ENCODE measurements at places on chromosomes 6 and 20.

- no peak for DNase-seq
These were observed 727.6 kb downstream of the PTPRT start for GRCh38 chr20:42461965-42462593.

- no peak for DNase-seq
These were observed 71.1 kb downstream of the HDDC2 start for GRCh38 chr6:125230674-125231073.

- DNase-seq: no peak
These were observed 286.7 kb upstream of the SPTLC3 start for GRCh38 chr20:12722091-12722490.

- DNase-seq: no peak
These were observed 159.9 kb downstream of the CD83 start for GRCh38 chr6:14277405-14277930.

DNA sequence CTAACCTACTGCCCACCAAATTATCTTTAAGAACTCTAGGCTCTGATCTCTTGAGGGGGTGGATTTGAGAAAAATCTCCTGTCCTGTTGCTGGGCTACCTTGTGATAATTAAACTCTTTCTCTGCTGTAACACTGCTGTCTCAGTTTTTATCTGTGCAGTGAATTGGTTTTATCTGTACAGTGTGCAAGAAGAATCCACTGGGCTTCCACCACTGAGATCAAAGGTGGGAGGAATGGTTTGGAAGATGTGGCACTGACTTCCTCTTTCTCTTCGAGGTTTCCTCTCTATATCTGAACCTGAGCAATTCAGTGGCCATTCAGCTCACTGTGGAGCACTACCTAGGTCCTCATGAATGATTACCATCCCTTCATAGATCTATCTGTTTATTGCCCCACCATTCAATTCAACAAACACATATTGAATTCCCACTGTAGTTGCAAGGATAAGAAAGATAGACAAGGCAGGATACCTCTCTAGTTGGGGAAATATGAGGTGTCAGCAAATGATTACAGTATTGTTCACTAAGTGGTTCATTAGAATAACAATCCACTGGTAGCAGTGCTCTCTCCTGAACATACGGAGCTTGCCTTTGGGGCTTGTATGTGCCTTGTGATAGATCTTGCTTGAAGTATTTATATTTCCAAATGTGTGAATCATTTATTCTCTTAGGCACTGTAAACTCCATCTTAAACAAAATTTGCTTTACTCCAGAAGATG is 172.1 kb upstream of the ARG1 start:
- DNase-seq: no peak

DNA sequence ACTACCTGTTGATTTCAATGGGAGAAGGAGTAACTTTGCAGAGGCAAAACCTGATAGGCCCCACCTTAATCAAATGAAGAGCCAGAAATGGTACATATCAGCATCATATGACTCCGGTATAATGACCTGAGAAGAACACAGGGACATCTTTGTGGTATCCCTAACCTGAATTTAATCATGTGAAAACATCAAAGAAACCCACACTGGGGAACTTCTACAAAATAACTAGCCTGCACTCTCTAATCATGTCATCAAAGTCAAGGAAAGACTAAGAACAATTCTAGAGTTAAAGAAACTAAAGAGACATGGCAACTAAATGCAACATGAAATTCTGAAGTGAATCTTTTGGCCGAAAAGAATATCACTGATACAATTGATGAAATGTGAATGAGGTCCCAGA is 34.9 kb downstream of the SLC17A4 start:
- no peak for DNase-seq

- DNase-seq: peak; percentile 29
These were observed 807 bp downstream of the SNHG17 start for GRCh38 chr20:38434301-38434741.

DNA sequence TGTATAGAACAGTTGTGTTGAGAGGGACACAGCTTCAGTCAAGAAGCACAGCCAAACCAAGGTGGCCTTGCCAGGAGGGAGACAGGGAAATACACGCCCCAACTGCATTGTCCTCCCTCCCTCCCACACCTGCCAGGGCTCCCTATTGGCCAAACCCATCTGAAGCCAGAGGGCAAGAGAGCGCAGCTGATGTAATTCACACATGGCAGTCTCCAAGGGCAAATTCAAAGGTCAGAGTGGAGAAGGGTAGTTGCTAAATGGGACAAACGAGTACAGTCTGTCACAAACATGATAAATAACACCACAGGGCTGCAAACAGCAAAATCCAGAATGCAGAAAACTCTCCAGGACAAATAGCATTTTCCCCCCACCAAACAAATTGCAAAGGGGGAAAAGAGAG is 23.2 kb upstream of the PPP1R16B start:
- no peak for DNase-seq

DNA sequence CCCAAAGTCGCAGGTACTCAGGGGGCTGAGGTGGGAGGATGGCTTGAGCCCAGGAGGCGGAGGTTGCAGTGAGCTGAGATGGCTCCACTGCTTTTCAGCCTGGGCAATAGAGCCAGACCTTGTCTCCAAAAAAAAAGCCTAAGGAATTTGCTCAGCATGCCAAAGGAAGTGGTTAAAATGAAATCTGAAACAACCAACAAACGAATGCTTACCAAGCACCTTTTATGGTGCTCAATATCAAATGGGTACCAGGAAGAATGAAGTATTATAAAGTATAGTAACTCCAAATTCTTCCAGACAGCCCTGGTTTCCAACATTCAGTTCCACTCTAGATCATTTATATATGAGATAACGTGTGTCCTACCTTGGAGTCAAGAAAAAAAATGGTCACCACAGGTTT is 14.0 kb downstream of the GMDS start:
- DNase-seq: no peak

DNA sequence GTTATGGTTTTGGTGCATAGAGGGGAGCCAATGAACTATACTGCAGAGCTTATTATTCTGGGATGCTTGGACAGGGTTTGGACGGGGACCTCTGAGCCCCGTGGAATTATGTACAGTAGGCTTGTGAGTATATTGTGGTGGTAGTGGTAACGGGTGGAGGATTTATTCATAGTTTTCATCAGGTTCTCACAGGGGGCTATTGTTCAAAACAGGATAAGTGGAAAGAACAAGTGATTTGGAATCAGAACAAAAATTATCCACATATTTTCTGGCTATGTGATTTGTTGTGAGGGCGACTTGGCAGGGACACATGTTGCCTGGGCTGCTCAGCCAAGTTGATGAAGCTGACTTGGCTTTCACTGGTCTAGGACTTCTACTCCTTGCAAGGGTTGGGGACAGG is 64.6 kb upstream of the ELOVL5 start:
- DNase-seq: no peak

GRCh38 chr6:2818593-2818992 is 23.1 kb downstream of the SERPINB1 start:
- DNase-seq: no peak

- no peak for DNase-seq
These were observed 279.1 kb downstream of the UTRN start for GRCh38 chr6:144564202-144564601.

DNA sequence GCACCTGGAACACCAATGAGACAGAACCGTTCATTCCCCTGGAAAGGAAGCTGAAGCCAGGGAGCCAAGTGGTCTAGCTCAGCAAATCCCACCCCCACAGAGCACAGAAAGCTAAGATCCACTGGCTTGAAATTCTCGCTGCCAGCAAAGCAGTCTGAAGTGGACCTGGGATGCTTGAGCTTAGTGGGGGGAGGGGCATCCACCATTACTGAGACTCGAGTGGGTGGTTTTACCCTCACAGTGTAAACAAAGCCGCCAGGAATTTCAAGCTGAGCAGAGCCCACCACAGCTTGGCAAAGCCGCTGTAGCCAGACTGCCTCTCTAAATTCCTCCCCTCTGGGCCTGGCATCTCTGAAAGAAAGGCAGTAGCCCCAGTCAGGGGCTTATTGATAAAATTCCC is 53.1 kb downstream of the KIF16B start:
- no peak for DNase-seq

GRCh38 chr6:132085731-132086130 is 134.6 kb upstream of the CCN2 start:
- DNase-seq: no peak

- DNase-seq: no peak
These were observed 529 bp upstream of the ENPP4 start for GRCh38 chr6:46129291-46129628.

DNA sequence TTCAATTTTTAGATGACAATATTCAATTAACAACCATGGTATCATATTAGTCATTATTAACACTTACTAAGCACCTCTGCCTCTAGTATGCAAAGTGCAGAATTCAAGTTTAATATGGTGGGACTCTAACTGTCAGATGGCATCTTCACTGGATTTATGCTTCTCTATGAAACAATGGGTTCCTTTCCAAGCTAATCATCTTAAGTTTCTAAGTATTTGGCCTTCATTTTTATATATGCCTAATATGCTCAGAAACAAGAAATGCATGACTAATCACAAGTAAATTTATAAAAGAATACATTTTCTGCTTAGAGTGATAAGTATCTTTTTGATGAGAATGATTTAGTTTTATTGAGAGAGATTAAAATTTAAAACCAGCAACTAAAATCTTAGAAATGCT is 144.7 kb downstream of the HIVEP2 start:
- DNase-seq: no peak

DNA sequence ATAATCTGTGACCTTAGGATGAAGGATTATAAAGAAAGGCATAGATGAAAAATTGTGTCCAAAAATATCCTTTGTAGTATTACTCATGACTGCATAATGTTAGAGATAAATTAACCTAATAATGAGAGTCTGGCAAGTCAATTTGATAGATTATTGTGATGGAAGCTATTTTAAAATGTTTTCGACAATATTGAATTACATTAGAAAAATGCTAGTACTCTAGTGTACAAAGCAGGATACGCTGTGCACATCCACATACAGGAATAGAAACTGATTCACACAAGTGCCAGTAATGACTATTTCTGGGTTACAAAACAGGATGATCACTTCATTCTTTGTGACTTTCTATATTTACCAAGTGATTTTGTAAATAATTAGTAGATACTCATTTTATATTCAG is 3.3 kb downstream of the SLC17A2 start:
- no peak for DNase-seq

GRCh38 chr6:7819431-7820015 is 91.1 kb downstream of the TXNDC5 start:
- no peak for DNase-seq

DNA sequence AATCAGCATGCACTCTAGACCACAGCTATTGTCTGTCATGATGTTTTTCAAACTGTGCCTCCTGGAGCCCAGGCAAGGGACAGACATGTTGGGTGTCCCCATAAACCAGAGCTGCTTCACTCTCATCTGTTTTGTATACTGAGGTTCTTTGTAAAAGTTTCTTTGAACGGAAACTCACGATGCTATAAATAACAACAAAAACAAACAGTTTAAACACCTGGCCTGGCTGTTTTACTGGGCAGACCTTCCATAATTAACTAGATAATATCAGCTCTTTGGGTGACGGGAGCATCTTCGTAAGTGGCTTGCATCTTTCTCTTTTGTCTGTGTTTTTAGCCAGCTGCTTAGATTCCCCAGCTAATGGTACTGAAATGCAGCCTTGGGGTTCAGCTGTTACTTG is 190.3 kb downstream of the ZDHHC14 start:
- no peak for DNase-seq
